ENCODE measurements at places on chromosomes 5 and 9.

DNA sequence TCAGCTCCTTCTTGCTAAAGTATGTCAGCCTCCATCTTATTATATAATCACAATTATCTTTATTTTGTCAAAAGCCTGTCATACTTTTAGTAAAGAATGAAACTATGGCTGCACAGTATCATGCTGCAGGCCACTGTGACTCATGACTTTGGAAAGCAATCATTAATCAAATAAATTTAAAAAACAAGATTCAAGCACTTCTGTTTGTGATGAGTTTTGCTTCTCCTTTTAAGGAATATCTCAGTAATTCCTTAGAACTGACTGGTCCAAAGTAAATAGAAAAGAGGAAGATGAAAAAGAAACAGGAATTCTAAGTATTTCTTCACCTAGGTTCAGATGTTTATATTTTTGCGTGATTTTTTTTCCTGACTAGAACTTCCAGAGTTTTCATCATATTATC, 83.1 kb downstream of the EDIL3 start:
- DNase-seq: no peak

DNA sequence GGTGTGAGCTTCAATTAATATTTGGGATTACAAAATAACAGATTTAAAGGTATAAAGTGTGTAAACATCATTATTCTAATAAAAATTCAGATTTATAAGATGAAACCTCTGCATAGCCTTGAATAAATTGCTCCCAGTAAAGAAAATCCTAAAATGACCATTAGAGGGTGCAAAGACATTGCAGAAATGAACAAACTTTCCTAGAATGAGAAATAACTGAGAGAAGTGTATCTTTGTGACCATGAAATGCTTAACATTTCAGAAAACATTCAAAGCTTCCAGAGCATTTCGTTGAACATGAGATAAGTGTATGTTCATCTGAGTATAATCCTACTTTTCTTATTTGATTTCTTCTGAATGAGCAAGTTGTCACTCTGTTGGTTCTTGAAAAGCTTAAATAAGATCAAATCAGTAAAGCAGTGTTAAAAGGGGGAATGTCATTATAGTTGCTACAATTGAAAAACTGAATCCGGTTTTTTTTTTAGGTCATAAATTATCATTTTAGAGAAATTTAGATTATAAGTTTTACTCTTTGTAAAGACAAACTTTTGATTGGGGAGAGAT, 24.7 kb upstream of the NUDT12 start:
- peak; percentile 6 for DNase-seq

- DNase-seq: no peak
Measured at GRCh38 chr5:168291964-168292785, 730 bp downstream of the WWC1 start.

GRCh38 chr5:138632900-138633489, 57.8 kb upstream of the HSPA9 start:
- DNase-seq: peak; percentile 70

- DNase-seq: no peak
Measured at GRCh38 chr5:176996780-176997179, 9.8 kb downstream of the UIMC1 start.

DNA sequence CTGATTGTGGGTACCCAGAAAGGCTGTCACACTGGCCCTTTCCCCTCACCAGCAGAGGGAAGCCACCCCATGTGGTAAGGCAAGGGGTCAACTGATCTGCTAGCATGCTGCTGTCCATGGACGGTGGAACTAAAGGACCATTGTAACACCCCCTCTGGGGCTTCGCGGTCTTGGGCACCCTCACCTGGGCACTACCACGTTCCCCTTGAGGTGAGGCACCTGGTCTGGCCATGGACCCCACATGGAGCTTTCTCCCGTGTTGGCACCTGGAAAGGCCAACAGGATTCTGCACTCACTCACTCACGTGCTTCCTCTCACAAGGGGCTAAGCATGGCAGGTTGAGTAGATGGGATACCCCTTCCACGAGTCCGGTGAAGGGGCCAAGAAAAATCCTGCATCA, 72.0 kb upstream of the RFX3 start:
- DNase-seq: no peak

DNA sequence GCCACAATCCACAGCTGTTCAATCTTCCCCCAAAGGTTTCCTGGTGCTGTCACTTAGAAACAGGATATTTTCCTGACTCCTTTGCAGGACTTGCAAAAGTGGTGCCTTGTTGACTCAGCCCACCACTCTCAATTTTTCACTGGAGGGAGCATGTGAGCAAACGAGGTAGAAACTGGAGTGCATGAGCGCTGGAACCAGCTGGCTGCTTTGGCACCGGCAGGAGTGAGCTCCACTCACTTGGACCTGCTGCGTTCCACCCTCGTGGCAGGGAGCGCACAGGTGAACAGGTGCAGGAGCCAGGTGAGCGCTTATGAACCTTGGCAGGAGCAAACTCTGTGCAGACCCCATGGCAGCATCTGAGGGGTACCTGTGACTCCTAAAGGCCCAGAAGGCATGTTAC, 364.1 kb upstream of the RORB start:
- DNase-seq: no peak

GRCh38 chr5:73375191-73375545, 73.4 kb downstream of the FOXD1 start:
- DNase-seq: no peak

DNA sequence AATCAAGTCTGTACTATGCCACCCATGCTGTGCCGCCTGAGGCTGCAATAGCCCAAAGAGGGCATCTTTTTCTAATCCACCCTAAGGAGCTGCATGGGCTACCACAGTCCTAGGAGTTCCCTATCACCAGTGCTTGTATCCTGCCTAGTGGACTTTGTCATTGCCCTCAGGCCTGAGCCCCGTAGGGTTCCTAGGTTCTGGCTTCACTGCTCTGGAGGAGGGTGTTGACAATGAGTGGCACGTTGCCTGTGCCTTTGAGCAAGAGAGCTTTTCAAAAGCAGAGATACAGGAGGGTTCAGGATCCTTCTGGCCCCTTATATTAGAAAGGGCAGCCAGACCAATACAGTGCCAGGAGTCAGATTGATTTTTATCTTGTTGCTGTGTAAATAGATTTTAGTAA, 93.0 kb downstream of the PRDM6 start:
- DNase-seq: no peak

GRCh38 chr9:129480227-129480626, 140.7 kb downstream of the C9orf50 start:
- no peak for DNase-seq

- DNase-seq: no peak
Measured at GRCh38 chr5:126171916-126172315, 251.3 kb upstream of the GRAMD2B start.

- DNase-seq: peak; percentile 71
Measured at GRCh38 chr9:37415011-37415719, 7.3 kb upstream of the GRHPR start.

GRCh38 chr9:109859447-109859846, 79.4 kb downstream of the PALM2AKAP2 start:
- DNase-seq: no peak
